Activated CD4-positive, alpha-beta T cell treated with anti-CD3 and anti-CD28 coated beads, Interleukin-2, amount 50 U/mL, for 48 hours (primary cell): ENCODE measurements at places on chromosomes 16 and 17.
A peak's percentile ranks its signal among the peaks of the same experiment; 100 is the strongest.

DNA sequence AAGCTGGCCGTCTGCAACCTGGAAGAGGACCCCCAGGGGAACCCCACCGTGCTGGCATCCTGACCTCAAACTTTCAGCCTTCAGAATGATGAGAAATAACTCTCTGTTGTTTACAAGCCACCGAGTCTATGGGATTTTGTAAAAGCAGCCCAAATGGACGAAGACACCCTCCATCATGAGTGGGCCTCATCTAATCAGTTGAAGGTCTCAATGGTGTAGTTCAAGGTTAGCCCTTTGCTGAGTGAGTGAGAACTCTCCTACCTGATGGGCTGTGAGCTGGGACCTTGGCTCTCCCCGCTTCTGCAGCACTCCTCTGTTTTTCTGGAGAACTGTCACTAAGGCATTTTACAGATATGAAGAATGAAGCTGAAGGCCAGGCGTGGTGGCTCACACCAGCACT lies 325.9 kb upstream of the TNRC6C start:
- DNase-seq: no peak

GRCh38 chr16:533391-534123 lies 6.0 kb downstream of the CAPN15 start:
- DNase-seq: no peak

DNA sequence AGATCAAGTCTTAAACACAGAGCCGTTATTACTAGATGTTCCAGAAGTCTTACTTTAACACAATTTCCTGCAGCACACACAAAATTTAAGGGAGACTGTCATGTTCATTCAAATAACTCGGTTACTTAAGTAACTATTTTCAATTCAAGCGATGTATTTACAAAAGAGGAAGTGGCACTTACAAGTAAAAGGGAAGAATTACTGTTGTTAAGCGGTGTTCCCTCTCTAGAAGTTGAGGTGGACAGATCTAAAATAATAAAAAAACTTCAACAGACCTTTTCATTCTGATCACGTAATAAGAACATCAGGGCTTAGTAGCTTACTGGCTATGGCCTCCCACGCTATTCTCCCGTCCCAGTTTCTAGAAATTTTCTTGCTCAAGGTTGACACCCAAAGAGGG lies 26.2 kb upstream of the TXNDC11 start:
- DNase-seq: no peak

- DNase-seq: no peak
Observed at GRCh38 chr17:79048826-79049755, 25.1 kb downstream of the C1QTNF1 start.

DNA sequence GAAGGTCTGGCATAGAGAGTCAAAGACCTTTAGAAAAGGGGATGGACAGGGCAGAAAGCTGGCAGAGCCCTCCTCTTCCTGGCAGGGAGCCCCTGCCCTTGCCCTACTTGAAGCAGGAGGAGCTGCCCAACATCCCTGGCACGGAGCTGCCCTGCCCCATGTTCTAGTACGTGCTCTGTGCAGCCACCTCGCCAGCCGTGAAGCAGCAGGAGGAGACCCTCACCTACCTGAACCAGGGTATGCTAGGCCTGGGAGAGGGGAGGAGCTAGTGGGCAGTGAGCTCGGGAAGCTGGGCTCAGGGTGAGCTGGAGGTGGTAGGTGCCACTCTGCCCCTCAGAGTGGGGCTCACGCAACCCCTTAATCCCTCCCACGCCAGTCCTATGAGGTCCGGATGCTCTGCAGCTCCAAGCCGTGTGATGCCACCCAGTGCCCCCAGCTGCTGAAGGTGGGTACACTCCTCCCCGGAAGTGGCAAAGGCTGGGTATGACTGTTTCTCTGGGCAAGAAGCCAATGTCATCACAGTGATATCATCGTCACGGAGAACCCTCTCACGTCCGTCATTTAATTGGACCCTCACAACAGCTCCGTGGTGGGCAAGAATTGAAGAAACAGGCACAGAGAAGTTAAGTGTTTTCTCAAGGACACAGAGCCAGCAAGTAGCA lies 12.7 kb upstream of the STAC2 start:
- peak; percentile 60 for DNase-seq

DNA sequence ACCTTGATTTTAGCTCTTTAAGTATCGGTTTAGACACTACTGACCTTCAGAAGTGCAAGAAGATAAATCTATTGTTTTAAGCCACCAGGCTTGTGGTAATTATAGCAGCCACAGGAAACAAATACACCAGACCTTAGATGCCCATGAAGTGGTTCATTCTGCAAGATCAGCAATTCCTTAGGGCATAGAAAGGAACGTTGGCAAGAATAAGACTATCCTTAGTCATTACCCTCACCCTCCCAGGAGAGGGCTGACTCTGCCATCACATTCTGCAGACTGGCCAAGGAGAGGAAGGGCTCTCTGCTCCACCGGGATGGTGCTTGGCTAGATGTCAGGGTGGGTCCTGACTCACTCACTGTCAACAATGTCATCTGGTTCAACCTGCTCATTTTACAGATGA lies 14.1 kb upstream of the NDEL1 start:
- DNase-seq: no peak
